COLO829 (cell line): ENCODE measurements at places on chromosomes 1 and 21.

- no peak for DNase-seq
Measured at GRCh38 chr1:232793944-232794343, 11.3 kb upstream of the MAP10 start.

GRCh38 chr1:100979631-100980030, 46.0 kb downstream of the DPH5 start:
- no peak for DNase-seq

GRCh38 chr1:8903908-8904650, 25.6 kb upstream of the ENO1 start:
- peak; percentile 70 for DNase-seq

- DNase-seq: peak; percentile 59
Measured at GRCh38 chr1:149962039-149962647, 25.5 kb upstream of the MTMR11 start.

GRCh38 chr1:39722495-39722894, 16.2 kb upstream of the PPIE start:
- no peak for DNase-seq

GRCh38 chr1:201379733-201380242, 2.3 kb upstream of the TNNT2 start:
- DNase-seq: no peak

DNA sequence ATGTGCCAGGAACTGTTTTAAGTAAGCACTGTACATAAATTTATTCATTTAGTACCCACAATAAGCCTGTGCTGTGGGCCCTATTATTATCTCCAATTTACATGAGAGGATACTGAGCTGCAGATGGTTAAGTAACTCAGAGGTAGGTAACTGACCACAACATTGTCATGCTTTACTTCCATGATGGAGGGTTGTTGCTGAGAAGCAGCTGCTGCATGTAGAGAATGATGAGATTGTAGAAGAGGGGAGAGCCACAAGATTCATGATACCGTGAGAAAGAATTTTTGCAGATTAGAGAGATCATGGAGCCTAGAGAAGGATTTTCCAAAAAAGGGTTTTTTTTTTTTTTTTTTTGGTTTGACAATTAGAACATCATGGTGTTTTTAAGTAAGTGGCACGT, 313.1 kb downstream of the PTBP2 start:
- no peak for DNase-seq

DNA sequence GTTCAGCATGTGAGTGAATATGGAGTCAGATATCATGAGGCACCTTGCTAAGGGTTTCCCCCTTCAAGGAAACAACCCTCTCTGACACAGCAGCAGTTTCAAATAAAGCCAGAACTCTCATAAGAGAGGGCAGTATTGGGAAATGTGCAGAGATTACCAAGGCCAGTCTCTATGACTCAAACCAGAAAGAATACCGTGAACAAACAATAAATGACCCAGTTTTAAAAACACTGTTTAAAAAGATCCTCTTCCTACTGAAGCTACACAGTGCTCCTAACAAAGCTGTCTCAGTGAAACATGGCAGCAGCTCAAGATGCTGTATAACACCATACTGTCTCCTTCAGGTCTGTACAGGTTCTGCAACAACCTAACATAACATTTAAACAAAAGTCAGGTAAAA, 102.6 kb downstream of the KIAA0319L start:
- no peak for DNase-seq

GRCh38 chr1:224387302-224387912, 30.7 kb downstream of the CNIH4 start:
- peak; percentile 11 for DNase-seq

DNA sequence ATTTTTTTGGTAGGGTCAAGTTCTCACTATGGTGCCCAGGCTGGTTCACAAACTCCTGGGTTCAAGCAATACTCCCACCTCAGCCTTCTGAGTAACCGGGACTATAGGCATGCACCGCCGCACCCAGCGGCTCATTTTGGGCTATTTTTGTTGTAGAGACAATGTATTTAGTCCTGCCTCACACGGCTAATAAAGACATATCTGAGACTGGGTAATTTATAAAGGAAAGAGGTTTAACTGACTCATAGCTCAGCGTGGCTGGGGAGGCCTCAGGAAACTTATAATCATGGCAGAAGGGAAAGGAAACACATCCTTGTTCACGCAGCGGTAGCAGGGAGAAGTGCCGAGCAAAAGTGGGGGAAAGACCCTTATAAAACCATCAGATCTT, 4.2 kb downstream of the CELA2A start:
- no peak for DNase-seq

DNA sequence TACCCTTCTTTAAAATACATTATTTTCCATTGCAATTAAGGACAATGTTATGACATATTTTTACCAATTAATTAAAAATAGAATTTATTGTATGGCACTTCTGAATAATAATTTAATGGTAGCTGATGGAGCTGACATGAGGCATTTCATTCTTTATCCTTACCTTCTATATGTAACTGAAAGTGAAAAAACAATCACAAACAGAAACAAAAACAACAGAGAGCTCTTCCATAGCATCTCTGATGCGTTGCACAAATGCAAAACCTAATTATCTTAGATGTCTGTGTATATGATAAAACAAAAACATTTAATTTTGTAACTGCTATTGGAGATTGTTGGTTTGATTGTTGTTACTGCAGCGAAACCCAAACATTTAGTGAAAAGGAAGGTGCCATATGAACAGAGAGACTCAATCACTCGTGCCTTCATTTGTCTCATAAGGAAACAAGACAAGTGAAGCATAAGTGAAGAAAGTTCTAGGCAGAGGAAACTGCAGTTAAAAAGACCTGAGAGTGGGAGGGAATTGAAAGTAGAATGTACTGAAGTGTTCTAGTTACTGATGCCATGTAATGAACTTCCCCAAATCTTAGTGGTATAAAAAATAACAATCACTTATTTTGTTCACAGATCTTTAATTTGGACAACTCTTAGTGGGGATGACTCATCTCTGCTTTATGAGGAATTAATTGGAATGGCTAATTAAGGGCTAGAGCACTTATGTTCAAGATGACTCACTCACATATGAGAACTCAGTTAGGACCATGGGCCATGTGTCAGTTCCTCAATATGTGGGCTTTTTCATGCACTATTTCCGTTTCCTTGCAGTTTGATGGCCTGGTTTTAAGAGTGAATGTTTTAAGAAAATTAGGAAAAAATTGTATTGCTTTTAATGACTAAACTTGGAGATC, 245.0 kb upstream of the OLFM3 start:
- DNase-seq: peak; percentile 6

GRCh38 chr1:224124220-224124619, 10.3 kb downstream of the FBXO28 start:
- DNase-seq: no peak

- DNase-seq: no peak
Measured at GRCh38 chr1:164846731-164847691, 288.0 kb downstream of the PBX1 start.

- no peak for DNase-seq
Measured at GRCh38 chr1:66364578-66365391, 169.2 kb upstream of the SGIP1 start.

DNA sequence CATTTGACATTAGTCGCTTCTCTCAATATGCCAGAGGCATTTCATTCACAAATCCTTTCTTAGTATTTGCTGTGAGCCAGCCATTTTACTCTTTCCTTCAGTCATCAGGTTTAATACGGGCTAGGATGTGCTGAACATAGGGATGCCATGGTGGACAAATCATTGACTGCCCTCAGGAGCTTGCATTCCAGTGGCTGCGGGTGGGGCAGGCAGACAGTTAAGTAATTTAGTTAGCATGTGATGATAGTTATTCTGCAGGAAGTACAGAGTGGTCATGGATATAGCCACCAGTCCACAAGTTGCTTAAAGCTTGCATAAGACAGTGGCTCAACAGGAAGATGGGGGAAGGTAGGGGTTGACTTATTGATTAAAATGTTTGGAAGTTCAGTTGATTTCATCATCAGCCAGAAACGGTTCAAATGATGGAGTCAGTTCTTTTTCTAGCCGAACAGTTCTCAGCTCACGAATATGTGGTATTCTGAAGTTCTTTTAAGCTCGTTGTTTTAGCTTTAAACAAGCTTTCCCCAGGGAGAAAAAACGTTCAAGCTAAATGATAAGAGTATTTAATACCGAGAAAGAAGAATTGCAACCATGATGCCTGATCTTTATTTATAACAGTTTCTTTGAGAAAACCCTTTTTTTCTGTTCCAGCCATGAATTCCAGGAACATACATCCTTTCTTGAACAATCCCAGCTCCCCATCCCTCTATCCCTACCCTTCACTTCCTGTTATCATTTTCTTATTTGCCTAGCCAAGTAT, 1.4 kb downstream of the SLC22A15 start:
- no peak for DNase-seq

GRCh38 chr1:201719812-201720521, 109.0 kb upstream of the IPO9 start:
- no peak for DNase-seq

- no peak for DNase-seq
Measured at GRCh38 chr1:119485201-119485600, 21.8 kb upstream of the HSD3B1 start.

DNA sequence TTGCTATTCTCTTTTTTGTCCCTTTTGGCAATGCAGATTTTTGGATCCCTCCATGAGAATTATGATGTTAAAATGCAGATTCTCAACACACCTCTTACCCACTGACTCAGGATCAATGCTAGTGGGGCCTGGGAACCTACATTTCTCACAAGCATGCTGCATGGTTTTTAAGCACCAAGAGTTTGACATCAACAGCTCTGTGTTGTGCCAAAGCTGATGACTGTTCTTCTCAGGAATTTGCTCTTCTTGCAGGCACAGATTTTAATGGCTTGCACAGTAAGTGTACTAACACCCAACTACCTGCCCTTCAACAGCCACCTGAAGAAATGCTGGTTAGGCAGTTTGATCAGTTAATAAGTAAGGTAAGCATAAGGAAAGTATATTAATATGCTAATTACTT, 468.7 kb downstream of the PTBP2 start:
- no peak for DNase-seq

GRCh38 chr1:23417570-23417969, 7.0 kb downstream of the TCEA3 start:
- no peak for DNase-seq

DNA sequence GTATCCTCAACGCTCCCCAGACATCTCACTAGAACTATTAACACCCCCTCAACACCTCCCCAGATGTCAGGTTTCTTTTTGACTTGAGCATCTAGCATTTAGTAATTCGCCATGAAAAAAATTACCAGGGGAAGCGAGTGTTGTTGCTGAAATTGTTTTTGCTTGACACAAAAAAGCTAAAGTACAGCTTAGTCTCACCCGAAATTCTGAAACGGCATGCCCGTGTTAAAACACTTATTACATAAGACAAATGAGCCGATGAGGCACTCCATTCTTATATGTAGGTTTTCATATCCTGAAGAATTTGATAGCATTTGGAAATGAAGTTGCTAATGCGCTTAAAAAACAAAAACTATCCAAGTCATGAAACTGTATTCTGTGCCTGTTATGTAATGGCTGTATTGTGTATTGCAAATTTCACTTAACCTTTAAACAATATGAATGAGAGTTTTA, 1.3 kb upstream of the NRIP1 start:
- no peak for DNase-seq

DNA sequence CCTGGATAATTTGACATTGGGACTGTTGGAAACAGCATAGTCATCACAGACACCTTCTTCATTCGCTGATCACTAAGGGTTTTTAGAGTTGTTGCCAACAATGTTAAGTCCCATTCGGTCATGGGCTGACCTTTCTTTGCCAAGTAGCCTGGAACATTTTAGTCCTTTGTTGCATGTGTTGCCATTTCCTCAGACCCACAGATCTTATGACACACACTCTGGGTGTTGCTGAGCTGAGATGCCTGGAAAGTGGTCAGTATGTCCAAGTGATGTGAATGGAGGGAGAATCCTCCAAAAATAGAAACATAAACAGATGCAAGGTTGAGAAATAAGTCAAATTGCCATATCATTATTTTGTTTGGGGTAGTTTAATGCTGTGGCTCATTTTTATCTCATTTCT, 61.5 kb upstream of the GJA5 start:
- peak; percentile 17 for DNase-seq

DNA sequence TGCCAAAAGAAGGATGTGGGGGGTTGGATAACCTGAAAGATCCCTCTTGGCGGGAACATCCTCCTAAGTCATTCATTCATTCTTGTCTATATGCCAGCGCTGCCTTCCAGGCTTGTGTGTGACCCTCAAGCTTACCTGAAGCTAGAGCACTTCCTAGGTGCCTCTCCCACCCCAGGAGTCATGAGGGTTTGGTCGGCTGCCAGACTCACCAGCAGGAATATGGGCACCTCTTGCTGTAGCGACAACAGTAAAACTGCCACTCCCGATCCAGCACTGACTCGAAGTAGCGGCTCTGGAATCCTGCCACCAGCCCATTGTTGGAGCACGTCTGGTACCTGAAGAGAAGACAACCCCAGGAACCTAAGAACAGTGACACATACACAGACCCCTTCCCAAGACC, 15.0 kb downstream of the DPT start:
- DNase-seq: no peak

GRCh38 chr1:89627596-89627962, 5.3 kb upstream of the LRRC8C start:
- peak; percentile 23 for DNase-seq

- DNase-seq: no peak
Measured at GRCh38 chr1:31576743-31577455, 584 bp downstream of the TINAGL1 start.

GRCh38 chr1:229058729-229059128, 212.2 kb upstream of the RAB4A start:
- DNase-seq: no peak

GRCh38 chr1:233681285-233681684, 67.4 kb downstream of the KCNK1 start:
- DNase-seq: no peak

DNA sequence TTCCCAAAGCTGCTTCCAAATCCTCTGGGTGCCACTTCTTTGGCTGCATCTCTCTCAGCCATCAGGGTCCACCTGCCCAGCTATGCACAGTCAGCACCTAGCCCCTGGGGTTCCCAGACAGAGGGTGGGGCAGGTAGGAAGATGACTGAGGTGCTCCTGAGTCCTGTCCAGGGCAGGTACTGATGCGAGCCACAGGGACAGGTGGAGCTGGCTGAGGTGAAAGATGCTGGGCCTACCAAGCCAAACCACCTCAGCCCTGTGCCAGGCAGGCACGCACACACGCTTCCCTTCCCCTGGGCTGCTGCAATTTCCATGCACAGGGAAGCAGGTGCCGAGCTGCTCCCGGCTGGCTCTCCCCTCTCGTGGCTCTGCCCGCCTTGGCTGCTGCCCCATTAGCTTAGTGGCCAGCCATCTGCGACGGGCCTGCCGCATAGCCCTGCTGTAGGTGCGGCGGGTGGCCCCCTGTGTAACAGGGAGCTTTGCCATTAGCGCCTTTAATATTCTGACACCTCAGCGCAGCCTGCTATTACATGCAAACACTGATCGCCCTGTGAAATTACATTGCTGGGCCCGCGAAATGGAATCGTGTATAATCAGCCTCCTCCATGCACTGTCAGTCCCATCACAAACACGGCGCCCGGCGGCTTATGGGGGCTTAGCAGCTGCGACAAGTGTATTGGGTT, 38.9 kb downstream of the DMAP1 start:
- no peak for DNase-seq

DNA sequence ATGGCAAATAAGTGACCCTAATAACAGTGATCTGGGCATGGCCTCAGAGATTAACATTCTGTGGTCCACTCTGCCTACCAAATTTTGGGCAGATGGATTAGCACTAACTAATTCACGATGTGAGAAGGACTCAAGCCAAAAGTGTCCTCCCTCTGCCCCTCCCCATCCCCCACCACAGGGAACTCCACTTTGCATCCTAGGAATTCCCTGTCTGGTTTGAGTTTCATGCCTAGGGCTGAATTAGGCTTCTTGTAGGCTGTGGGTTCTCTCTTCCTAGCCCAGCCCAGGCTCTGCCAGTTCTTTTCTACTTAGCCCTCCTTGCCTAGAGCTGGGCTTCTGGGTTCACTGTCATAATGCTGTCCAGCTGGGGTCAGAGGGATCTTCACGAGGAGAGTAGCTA, 64.1 kb downstream of the ATP2B4 start:
- no peak for DNase-seq
